A549 treated with AZD2906 at 1 μM for 4 hours (cell line): ENCODE measurements at places on chromosomes 2 and 18. TPM values are rescaled to one million over a fixed set of nuclear protein-coding genes. Genes with fewer than 3 reads are reported as not detected.

CFAP65 gene
- total RNA-seq = 0.11 to 0.32 TPM (median 0.17 TPM) in 5 replicates

LIMS3 gene
- total RNA-seq = not detected in 5 replicates

CCDC148 gene
- 0.22 to 0.62 TPM (median 0.39 TPM) in 5 replicates for total RNA-seq

TEX44 gene
- total RNA-seq = not detected in 5 replicates

PARD3B gene
- total RNA-seq = 0.76 to 1.1 TPM (median 1.1 TPM) in 5 replicates

SH3RF3 gene
- total RNA-seq = 0.47 to 0.71 TPM (median 0.66 TPM) in 5 replicates

PKDCC gene
- 20.4 to 26.2 TPM (median 22.4 TPM) in 5 replicates for total RNA-seq

TMEM247 gene
- total RNA-seq = not detected in 5 replicates

MARCHF4 gene
- total RNA-seq = 21.4 to 26.2 TPM (median 24.2 TPM) in 5 replicates

ZNF892 gene
- total RNA-seq = 0.21 to 0.95 TPM (median 0.65 TPM) in 5 replicates

TPO gene
- total RNA-seq = 0.08 to 0.28 TPM (median 0.15 TPM) in 5 replicates

CEP76 gene
- 5.7 to 6.9 TPM (median 6.1 TPM) in 5 replicates for total RNA-seq

COL4A4 gene
- 1.2 to 2.1 TPM (median 1.6 TPM) in 5 replicates for total RNA-seq

ANKRD30BL gene
- total RNA-seq = not detected in 5 replicates

RAD51AP2 gene
- not detected in 5 replicates for total RNA-seq

SH3BP4 gene
- 37.0 to 39.5 TPM (median 38.9 TPM) in 5 replicates for total RNA-seq

FKBP7 gene
- total RNA-seq = 7.3 to 12.1 TPM (median 10.2 TPM) in 5 replicates

DIPK1C gene
- total RNA-seq = not detected in 5 replicates

HOXD8 gene
- total RNA-seq = 5.0 to 6.2 TPM (median 5.3 TPM) in 5 replicates

CXCR1 gene
- total RNA-seq = not detected in 5 replicates

ATP9B gene
- 13.3 to 15.8 TPM (median 15.5 TPM) in 5 replicates for total RNA-seq

TTR gene
- 0.27 to 0.42 TPM (median 0.30 TPM) in 3 of 5 replicates, not detected in the others for total RNA-seq

B3GNT7 gene
- 1.8 to 2.4 TPM (median 2.2 TPM) in 5 replicates for total RNA-seq

KLF11 gene
- total RNA-seq = 2.4 to 4.1 TPM (median 3.7 TPM) in 5 replicates

OXER1 gene
- total RNA-seq = not detected in 5 replicates
